Activated CD4-positive, alpha-beta T cell treated with anti-CD3 and anti-CD28 coated beads, Interleukin-2, Interleukin-6, amounts not matched to agents 100 ng/mL and 50 ng/mL, durations not matched to agents 16 hours and 8 hours (primary cell): ENCODE measurements at places on chromosomes 3 and 15.

DNA sequence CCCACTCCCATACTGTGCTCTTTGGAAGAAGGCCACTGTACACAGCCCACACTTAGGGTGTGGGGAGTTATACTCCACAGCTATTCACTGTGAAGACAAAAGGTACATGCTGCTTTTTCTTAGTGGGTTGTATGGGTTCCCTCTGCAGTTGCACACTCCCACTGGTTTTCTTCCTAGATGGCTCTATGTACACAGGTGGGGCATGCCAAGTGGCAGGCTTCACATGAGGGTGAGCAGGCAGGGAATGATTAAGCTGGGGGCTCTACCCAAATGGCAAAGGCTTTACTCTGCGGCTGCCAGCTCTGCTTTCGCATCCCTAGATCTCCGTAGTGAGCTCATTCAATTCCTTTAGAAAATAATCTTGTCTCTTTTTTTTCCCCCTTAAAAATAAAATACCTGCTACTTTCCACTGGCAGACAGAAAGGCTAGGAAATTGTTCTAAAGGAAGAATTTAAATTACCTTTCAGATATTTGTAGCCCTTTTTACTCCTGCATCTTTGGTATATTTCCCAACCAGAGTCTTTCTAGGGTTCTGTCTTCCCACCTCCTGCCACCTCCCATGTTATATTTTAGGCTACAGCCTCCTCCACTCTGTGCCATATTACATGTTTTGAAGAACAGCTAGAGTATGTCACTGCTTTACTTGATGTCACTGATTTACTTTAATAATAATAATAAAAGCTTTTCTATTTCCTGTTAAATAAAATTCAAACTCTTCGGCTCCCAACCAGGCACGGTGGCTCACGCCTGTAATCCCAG, 8.2 kb downstream of the LARP6 start:
- DNase-seq, result no peak

GRCh38 chr3:11434017-11434526, 161.9 kb downstream of the ATG7 start:
- no peak for DNase-seq

DNA sequence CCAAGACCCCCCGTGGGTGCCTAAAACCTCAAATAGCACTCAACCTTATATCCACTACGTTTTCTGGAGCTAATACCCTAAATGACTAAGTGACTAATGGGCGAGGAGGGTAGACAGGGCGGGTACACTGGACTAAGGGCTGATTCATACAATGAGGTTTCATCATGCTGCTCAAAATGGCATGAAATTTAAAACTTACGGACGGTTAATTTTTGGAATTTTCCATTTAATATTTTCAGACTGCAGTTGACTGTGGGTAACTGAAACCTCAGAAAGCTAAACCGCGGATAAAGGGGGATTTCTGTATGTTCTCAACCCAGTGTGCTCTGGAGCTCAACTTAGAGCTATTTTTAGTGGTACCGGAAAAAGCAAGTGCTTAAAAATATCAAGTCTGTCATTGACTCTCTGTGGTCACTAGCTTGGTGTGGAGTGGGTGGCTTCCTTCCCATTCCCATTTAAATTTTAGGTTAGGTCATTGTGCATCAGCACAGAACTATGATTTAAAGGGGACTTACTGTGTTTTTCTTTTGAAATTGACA, 72.9 kb downstream of the LRRC28 start:
- DNase-seq, result peak; percentile 48

DNA sequence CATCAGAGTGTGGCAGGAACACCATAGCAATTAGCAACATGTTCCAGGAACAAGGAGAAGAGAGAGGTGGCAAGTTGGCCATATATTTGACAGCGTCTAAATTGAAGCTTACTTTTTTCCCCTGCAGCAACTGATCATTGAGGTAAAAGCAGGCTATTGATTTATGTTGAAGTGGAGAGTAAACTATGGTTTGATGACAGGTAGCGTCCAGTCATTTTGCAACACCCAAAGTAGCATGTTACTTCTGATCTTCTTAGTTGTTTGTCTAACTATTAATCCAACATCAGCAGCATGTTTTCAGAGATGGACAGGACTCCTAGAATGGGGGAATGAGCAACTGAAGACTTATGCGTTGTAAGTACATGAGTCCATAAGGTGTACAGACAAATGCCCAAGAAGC, 225.8 kb downstream of the ZPLD1 start:
- DNase-seq, result no peak
